Stimulated activated CD8-positive, alpha-beta memory T cell treated with anti-CD3 and anti-CD28 coated beads, Interleukin-15, amount 100 ng/mL, for 4 hours (primary cell): ENCODE measurements at places on chromosomes 1 and 21.

DNA sequence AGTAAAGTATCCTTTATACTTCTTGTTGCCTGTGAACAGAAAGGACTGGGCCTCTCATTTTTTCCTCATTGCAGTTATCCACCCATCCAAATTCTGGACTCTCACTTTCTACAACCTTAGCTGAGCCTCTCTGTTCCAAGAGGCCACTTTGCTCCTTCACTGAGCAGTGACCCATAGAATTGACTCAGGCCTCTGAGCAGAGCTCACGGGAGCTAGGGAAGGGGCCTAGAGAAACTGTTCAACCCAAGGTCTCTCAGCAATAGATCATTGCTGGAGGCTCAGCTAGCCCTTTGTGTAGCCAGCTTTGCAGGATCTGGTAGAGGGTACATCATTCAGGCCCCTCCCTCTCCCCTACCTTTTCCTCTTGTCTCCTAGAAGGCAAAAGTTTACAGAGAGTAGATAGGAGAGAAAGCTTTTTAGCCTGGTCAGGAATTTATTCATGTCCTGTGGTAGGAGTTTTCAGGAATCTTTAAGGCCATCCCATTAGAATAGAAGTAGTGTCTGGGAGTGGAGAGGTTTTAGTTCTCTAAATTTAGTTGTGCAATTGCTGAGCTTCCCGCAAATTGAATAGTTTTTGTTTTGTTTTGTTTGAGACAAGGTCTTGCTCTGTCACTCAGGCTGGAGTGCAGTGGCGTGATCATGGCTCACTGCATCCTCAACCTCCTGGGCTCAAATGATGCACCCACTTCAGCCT, 6.7 kb downstream of the INTS3 start:
- DNase-seq = no peak

DNA sequence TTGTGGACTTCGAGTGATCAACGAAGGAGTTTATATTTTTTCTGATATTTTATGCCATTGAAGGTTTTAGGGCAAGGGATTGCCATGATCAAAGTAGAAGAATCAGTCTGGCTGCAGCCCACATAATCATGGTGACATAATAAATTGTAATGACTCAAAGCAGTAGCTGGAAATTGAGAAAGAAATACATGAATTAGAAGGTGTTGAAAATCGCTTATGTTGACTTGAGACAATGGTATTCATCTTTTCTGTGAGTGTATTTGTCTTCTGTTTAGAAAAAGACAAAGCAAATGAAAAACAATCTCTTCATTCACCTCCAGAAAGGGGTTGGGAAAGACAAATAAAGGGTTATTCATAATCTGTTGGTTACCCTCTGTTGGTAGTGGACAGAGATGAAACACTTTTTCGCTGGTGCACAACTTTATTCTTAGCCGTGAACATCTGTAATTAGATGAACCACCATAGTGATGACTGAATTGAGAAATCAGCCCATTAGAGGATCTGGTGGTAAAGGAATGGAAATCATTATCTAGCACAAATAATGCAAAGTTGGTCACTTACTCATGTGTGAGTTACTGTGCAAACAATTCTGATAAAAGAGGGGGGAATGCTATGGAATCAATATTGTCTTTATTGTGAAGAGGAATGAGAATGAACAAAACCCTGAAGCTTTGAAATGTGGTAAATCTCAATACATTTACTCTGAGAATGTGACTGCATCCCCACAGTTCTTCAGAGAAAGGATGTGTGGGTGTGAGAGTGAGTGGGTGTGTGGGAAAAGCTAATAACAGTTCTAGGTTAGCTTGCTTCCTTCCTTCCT, 121.8 kb downstream of the NTNG1 start:
- no peak for DNase-seq

DNA sequence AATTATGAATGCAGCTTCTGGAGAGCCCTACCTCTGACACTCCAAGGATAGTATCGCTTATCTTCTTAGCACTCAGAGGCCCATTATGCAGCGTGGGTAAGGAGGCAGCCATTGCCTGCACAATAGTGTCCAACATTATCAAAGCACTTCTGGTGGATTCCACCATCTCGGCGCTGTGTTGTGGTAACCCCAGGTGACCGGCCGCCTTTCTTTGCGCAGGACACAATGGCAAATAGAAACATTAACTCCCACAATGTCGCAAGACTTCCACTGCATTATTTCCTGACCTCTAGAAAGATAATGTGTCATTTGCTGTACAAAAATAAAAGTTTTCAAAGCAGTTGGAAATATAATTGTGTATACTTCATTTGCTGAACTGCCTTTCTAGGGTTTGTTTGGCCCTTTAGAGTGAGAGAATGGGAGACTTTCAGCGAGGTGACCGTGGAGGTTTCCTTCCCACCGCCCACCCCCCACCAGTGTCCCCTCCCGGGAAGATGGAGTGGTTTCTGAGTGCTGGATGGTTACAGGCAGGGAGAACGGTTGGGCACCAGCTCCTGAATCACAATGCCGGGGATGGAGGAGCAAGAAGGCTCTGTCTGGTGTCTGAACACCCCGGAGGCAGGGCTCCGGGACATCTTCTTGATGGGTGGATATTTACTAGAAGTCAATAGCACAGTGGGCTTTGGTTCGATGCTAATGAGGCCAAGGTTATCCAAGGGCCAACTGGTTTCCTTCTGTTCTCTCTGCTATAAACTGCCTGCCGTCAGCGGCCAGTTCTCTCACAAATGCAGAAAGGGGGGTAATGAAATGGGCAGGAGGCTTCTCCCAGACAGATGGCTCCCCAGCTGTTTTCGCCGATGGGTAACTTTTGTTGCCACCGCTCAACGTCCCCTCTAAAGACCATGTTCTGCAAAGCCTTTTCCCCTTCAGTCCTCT, 215.4 kb upstream of the PROX1 start:
- DNase-seq = no peak

GRCh38 chr1:202038688-202039346, 28.4 kb downstream of the ELF3 start:
- no peak for DNase-seq

GRCh38 chr1:155946633-155947219, 5.3 kb downstream of the RXFP4 start:
- DNase-seq = no peak

- no peak for DNase-seq
Observed at GRCh38 chr1:106608841-106609240, 447.6 kb upstream of the PRMT6 start.

DNA sequence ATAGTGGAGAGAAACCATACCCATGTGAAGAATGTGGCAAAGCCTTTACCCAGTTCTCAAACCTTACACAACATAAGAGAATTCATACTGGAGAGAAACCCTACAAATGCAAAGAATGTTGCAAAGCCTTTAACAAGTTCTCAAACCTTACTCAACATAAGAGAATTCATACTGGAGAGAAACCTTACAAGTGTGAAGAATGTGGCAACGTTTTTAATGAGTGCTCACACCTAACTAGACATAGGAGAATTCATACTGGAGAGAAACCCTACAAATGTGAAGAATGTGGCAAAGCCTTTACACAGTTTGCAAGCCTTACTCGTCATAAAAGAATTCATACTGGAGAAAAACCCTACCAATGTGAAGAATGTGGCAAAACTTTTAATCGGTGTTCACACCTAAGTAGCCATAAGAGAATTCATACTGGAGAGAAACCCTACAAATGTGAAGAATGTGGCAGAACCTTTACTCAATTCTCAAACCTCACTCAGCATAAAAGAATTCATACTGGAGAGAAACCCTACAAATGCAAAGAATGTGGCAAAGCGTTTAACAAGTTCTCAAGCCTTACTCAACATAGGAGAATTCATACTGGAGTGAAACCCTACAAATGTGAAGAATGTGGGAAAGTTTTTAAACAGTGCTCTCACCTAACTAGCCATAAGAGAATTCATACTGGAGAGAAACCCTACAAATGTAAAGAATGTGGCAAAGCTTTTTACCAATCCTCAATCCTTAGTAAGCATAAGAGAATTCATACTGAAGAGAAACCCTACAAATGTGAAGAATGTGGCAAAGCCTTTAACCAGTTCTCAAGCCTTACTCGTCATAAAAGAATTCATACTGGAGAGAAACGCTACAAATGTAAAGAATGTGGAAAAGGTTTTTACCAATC, 80.0 kb downstream of the JMJD4 start:
- no peak for DNase-seq
